ENCODE measurements at places on chromosomes 7 and 10.

- DNase-seq, result no peak
Observed at GRCh38 chr10:95451150-95451549, 110.0 kb downstream of the SORBS1 start.

GRCh38 chr7:8213381-8213780 is 48.6 kb downstream of the ICA1 start:
- DNase-seq, result no peak

DNA sequence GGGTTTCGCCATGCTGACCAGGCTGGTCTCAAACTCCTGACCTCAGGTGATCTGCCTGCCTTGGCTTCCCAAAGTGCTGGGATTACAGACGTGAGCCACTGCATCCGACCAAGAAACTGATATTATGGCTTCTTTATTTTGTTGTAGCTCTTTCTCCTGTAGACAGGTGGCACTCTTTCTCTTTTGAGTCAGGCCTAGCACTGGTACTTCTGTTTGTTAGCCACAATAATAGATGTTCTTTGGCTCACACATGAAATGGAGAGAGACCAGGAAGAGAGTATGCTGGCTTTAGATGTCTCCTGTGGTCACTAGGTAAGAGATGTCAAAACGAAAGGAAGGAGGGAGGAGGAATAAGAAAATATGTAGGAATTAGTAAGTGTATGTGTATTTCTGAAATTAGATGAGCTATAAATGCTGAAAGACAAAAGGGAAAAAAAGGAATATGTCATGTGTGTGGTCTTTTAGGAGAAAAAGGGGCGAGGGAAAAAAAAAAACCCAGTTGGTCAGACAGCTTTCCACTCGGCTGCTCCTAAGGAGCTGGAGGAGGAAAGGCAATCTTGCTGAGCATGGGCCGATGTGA is 78.7 kb downstream of the CLEC2L start:
- no peak for DNase-seq

DNA sequence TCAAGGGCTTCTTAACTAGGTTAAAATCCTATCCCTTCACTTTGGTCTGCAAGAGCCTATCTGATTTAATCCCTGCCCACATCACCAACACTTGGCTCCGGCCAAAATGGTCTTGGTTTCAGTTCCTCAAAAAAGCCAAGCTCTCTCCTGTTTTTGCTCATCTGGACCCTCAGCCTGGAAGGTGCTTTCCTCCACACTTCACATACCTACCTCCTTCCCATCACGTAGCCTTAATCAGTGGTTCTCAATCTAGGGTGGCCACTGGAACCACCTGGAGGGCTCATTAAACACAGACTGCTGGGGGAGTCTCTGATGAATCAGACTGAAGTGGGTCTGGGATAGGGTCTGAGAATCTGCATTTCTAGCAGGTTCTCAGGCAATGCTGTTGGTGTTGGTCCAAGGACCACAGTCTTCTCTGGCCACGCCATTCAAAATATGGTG is 227.0 kb upstream of the AOAH start:
- no peak for DNase-seq

DNA sequence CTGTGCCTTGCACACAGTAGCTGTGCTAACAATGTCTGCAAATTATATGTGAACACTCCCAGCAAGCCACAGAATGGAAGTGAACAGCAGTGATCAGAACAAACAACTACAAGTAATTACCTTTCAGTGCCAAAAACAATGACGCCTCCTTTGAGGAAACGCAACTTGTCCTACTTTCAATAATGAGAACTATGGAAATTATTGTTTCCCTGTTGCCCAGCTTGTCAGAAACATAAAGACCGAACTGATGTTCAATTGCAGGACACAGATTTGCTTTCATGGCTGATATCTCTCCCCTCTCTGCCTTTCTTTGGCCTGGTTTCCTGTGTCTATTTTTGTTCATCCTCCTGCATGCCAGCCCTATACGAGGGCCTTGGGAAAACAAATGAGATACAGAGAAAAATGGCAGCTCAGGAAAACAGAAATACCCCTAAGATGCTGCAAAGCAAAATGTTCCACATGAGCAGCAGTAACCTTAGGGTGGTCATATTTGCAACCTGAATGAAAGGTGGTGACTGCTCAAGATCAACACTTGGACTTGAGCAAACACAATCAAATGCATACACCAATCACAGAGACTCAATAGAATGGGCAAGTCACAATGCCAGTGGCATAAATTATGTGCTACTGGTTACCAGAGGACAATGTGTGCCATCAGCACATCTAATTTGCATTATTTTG is 26.8 kb downstream of the COBL start:
- no peak for DNase-seq

GRCh38 chr7:134108802-134109201 is 18.3 kb upstream of the LRGUK start:
- no peak for DNase-seq

DNA sequence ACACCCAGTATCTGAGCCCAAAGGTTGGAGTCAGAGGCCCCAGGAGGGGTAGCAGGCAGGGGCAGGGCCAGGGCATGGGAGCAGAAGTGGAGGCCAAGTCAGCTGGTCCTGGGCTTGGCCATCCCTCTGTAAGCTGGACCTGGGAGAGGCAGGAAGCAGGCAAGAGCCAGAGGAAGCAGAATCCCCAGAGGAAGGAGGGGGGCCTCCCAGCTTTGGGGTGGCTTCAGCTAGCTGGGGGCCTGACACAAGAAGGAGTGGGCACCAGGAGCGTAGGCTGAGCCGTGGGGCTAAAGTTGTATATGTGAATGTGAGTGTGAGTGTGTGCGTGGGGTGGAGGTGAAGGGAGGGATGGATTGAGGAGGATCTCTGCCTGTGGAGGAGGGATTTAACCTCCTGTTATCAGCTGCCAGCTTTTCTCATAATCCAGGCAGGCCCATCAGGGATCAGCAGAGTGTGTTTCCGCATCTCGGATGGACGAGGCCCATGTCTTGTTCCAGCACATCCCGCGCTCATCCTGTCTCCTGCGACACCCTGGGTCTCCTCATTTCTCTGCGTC is 54.0 kb downstream of the NEURL1 start:
- DNase-seq, result no peak

- DNase-seq, result no peak
Observed at GRCh38 chr10:12228851-12229250, 32.9 kb downstream of the CDC123 start.

DNA sequence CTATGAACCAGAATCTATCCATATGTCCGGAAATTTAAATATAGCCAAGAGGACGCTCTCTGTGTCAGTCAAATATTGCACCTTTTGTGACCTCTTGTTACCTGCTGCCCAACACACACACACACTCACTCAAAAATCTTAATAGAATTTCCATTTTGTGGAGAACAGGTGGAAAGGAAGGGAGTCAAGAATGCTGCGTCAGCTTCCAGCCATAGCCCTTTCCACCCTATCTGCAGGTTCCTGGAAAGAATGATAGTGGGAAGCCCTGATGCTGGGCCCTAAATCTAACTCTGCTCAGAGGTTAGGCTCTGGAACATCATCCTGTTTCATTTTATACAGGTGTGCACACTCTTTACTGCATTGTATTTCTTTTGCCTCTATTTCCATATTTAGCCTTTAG is 9.6 kb upstream of the GPNMB start:
- DNase-seq, result no peak

DNA sequence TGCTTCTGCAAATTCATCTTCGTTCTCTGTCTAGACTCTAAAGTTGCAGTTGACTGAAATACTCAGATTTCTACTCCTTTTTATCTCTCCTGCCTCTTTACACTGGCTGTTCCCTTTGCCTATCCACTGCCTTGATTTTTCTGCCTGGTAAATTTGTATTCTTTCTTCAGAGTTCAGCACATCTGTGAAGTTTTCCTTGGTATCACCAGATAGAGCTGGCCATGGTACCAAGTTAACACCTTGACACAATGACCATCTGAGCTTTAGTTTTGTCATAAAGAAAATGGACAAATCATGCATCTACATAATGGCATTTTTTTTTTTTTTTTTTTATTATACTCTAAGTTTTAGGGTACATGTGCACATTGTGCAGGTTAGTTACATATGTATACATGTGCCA is 143.0 kb downstream of the PPP1R3A start:
- DNase-seq, result no peak

DNA sequence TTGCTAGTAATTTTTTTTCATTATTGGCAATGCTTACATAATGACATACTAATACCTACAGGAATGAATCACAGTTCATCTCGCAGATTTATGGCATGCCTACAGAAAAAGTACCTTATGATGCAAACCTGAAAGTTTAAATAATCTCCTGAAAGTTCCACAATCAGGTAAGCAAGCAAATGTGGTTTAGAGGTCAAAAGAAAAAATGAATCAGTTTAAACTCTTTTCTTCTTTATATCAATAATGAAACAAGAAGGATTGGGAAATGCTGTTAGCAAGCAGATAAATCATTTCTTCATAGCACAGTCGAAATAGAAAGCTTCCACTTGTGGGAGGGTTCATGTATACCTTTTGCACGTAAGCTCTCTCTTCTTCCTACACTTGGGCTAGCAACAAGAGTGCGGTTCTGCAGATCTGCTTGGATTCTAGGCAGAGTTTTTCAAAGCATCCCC is 53.7 kb upstream of the MTPN start:
- DNase-seq, result no peak

- no peak for DNase-seq
Observed at GRCh38 chr10:73911553-73912004, 647 bp downstream of the PLAU start.

All from activated T-cell treated with anti-CD3 and anti-CD28 coated beads for 24 hours (primary cell).